ENCODE measurements at places on chromosomes 13 and 19.

DNA sequence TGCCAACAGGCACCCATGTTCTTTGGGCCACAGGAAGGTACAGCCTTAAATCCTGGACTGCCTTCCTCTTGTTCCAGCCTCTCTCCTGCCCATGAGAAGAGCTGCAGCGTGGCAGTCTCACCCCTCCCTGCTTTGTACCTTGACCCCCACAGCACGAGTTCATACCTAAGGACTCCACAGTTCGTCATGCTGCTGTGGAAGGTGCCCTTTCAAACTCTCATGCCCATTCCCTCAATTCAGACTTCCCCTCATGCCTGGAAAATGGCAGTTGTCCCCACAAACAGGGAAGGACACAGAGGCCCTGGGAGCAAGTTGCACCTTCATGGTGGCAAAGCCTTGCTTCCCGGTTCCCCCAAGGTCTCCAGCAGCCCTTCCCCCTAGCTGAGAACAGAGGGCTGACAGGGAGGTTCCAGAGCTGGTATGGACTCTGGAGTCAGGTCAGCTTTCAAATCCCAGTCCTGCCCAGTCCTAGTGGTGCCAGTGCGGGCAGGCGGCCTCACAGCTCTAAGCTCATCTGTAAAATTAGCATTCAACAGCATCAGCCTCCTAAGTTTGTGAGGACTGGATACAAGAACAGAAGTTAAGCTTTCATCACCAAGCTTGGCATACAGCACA is 8.6 kb downstream of the GSK3A start:
- no peak for DNase-seq

DNA sequence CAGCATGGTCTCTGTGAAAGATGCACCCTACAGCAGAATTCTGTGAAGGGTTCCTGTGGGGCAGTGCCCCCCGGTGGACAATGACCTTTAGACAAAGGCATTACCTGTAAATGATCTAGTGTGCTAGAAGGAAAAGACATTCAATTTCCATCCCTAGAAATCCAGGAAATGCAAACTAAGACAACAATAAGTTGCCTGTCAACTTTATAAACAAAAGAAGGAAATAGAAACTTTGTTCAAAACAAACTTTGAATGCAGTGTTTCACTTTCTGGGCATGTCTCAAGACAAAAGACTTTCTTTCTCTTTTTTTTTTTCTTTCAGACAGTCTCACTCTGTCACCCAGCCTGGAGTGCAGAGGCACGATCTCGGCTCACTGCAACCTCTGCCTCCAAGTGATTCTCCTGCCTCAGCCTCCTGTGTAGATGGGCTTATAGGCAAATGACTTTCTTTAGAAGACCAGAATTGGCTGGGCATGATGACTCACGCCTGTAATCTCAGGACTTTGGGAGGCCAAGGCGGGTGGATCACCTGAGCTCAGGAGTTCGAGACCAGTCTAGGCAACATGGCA is 15.5 kb downstream of the TEX101 start:
- DNase-seq = no peak

GRCh38 chr13:64377606-64378005 is 2852.5 kb downstream of the PCDH9 start:
- DNase-seq = no peak

GRCh38 chr13:59879281-59879680 is 284.4 kb downstream of the DIAPH3 start:
- DNase-seq = no peak

- DNase-seq = no peak
These were observed at the start of gene LRRC25 for GRCh38 chr19:18397242-18398202. LRRC25 (minus strand) TSS chr19:18397622; CDS start chr19:18396963, 659 bp downstream.

- no peak for DNase-seq
These were observed 585.2 kb downstream of the PCDH9 start for GRCh38 chr13:66644855-66645460.

GRCh38 chr13:23656637-23657371 is 86.6 kb downstream of the TNFRSF19 start:
- DNase-seq = peak; percentile 96
